ENCODE measurements at places on chromosomes 7 and 10.
A peak's percentile ranks its signal among the peaks of the same experiment; 100 is the strongest.

DNA sequence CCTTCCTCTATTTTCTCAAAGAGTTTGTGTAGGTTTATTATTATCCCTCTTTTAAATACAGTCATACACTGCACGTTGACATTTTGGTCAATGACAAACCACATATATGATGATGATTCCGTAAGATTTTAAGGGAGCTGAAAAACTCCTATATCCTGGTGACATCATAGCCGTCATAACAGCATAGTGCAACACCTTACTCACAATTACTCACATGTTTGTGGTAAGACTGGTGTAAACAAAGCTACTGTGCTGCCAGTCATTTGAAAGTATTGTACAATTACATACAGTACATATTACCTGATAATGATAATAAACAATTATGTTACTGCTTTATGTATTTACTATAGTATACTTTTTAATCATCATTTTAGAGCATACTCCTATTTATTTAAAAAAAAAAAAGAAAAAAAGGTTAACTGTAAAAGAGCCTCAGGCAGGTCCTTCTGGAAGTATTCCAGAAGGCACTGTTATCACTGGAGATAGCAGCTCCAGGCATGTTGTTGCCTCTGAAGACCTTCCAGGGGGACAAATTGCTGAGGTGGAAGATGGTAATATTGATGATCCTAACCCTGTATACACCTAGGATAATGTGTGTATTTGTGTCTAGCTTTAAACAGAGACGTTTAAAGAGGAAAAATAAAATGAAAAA is 123.3 kb upstream of the CDK1 start:
- no peak for DNase-seq

DNA sequence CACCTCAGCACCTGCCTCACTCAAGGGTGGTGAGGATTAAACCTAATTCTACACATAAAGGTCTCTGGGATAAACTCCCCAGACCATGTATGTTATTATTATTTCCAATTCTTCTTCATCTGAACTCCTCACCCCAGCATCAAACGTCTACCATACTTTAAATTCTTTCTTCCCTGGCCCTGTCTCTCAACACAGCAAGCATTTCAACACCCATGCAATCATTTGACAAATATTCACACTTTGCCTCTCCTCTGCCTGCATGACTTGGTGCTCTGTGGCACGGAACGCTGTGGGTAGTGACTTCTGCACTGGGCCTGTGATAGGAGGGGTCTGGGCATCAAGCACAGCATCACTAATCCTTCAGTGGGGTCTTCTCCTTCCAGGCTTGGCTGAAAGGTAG is 490.8 kb downstream of the TNS3 start:
- DNase-seq = no peak

DNA sequence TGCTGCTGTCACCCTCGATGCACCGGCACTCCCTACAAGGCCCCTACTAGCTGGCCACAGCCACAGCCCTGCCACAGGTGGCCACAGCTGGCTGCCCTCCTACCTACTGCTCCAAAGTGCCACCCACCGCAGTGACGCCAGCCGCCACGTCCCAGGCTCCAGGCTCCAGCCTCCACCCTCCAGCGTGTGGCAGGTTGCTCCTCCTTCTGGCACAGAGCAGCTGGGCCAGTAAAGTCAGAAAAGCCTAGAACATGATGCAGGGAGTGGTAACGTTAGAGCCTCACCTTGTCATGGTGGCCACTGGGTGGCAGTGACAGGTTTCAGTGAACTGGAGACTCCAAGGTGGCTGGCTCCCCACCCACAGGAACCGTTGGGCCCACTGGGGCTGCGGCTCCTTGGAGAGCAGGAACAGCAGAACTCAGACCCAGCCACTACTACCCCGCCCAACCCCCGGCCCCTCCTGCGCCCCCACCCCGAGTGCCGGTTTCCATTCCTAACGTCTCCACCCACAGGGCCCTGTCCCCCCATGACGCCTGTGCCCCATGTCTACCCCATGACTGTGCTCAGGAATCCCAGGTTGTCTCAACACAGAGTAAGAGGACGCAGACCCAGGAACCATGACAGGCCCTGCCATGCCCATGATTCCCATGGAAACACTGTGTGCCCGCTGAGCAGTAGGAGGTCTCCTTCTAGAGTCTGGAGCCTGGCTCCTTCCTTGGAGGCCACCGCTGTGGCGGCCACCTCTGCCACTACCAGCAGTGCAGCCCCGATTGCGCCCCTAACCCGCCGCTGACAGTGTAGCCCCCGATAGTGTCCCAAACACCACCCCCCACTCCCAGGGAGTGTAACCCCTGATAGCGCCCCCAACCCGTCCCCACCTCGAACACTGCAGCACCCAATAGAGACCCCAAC is 52.3 kb upstream of the ZNF33B start:
- no peak for DNase-seq

DNA sequence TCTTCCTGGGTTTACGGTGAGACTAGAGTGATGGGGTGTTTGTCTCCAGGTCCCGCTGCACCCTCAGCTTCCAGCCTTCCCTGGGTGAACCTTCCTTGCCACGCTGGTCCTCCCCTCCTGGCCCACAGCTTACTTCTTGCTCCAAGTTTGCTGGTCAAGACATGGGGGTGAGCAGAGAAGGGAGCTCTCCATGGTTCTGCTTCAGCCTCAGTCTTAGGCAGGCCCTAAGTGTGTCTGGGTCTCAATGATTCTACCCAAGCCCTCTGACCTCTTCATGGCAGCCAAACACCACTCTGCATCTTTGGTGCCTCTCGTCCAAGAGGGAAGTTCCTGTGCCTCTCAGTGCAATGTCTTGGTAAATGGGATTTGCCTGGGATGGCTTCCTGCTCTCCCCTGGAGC is 356.5 kb upstream of the KLF6 start:
- no peak for DNase-seq

GRCh38 chr7:120817851-120818250 is 40.1 kb downstream of the TSPAN12 start:
- DNase-seq = no peak

DNA sequence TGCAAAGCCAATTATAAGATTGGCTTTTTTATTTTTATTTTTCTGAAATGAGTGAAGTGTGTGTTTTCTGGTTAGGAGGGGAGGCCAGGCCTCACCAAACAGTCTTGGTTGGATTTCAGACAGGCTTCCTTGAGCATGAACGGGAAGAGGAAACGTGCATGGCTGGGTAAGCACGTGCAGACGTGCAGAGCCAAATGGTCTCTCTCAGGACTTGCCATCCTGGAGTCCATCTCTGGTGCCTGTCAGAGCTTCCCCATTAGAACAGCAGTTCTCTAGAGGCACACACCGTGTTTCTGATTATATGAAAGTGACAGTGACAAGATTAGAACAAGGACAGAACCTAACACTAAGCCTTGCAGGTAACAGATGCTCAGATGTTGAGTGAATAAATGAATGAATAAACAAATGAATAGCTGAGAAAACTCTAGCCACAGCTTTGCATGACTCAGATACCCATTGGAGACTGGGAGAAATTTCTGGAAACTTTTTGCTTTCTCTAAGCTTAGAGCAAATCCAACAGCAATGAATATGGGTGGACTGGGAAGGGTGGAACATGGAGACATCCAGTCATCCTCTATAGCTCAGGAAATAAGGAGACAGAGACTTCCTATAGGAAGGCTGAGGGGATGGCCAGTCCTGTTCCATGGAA is 11.8 kb upstream of the CALD1 start:
- no peak for DNase-seq

GRCh38 chr7:3998060-3998459 is 684.0 kb upstream of the FOXK1 start:
- DNase-seq = no peak

GRCh38 chr10:62817121-62817765 is 1.1 kb upstream of the EGR2 start:
- DNase-seq = peak; percentile 32

DNA sequence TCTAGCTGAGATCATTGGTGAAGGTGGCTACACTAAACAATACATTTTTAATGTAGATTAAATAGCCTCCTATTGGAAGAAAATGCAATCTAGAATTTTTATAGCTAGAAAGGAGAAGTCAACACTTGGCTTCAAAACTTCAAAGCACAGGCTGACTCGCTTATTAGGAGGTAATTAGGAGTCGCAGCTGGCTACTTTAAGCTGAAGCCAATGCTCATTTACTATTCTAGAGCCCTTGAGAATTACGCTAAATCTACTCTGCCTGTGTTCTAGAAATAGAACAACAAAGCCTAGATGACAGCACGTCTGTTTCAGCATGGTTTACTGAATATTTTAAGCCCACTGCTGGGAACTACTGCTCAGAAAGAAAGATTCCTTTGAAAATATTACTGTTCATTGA is 101.6 kb upstream of the EEPD1 start:
- DNase-seq = no peak

DNA sequence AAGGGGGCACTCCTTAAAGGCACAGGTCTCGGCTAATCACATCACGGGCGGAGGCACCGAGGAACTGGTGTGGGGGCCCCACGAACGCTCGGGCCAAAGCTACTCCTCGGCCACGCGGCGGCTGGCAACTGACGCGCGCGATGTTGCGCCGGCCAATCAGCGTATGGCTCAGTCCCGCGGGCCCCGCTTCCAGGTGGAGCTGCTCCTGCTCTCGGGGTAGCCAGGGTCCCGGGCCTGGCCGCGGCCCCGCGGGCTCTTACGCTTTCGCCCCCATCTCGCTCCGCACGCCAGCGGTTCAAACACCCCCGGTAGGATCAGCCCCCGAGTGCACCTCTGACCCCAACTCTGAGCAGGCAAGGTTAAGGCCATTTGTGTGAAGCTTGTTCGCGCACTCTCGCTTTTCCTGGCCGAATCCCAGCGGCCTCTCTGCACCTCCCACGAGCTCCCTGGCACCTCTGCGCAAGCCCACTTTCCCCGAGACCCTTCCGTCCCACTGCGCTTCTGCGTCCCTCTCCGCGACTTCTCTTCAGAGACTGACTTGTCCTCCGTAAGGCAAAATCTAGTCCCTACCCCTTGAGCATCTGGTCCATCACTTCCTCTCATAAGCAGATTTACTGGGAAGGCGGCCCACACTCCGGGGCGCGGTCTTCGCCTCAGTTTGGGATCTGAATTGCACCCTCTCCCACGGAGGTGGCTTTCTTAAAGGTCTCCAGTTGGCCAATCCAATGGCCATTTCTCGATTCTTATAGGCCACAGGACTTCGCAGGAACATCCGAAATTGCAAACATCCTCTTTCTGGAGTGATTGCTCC is 200.9 kb upstream of the TBX20 start:
- DNase-seq = no peak

Measured in CMK (cell line).